Stimulated activated naive CD8-positive, alpha-beta T cell treated with anti-CD3 and anti-CD28 coated beads, Interleukin-15, Interleukin-2, amounts not matched to agents 100 U/mL and 50 U/mL, for 24 hours (primary cell): ENCODE measurements at places on chromosomes 12 and 14.

DNA sequence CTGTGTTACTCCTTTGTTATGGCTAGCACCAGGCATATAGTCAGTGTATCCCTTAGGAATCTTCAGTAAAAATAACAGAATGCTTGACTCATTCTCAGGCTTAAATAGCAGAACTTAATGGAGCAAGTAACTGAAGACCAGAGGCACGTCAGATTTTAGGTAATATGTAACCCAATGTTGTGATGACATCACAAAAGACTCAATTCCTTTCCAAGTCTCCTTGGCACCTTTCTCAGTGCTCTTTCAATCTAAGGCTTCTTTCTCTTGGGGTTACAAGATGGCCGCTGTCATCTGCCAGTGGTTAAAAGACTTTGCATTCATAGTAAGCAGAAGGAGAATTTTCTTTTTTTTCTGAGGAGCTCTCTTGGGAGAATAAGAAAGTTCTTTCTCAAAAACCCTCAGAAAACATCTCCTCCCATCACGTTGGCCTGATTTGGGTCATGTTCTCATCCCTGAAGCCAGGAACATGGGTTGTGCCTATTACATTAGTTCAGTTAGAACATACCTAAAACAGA, 33.4 kb upstream of the DCN start:
- no peak for DNase-seq

- DNase-seq = no peak
Measured at GRCh38 chr12:106493531-106493930, 89.3 kb upstream of the RFX4 start.

GRCh38 chr14:99633918-99634317, 11.0 kb upstream of the HHIPL1 start:
- no peak for DNase-seq

GRCh38 chr14:76331328-76332011, 44.5 kb upstream of the ESRRB start:
- DNase-seq = no peak

DNA sequence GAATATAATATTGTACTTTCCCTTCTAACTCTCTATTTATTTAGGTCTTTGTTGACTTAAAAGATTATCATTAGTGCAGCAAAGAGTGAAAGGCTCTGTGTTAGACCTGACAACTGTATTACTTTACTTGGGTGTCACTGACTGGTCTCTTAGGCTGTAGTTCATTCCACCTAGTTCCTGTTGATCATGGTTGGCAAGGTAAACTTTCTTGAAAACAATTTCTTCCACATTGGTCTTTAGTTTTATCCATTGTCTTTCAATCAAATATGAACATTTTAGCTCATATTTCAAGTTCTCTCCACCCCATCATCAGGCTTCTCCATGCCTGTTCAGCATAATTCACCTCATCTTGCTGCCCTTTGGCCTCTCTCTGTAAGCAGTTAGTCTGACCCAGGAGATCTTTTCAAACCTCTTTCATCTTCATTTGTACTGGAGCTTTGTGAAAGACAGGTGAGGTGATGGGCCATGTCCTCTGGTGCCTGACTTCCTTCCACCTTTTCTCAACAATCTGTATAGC, 32.1 kb upstream of the PPM1H start:
- DNase-seq = no peak

DNA sequence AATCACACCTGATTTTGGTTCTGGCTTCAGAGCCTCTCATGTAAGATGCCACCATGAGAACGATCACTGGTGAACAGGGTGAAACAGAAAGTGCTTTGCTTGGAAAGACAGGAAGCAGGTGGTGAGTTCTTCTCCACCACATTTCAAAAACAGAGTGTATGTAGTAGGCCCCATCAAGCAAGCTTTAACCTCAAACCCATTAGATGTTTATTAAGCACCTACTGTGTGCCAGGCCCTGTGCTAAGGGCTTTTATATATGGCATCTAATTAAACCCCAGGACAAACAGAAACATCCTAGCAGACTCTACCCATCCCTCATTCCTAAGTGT, 47.8 kb upstream of the MED13L start:
- no peak for DNase-seq

GRCh38 chr14:75138492-75138891, 11.6 kb upstream of the NEK9 start:
- DNase-seq = no peak

- no peak for DNase-seq
Measured at GRCh38 chr12:127998988-127999387, 268.0 kb upstream of the TMEM132C start.

- no peak for DNase-seq
Measured at GRCh38 chr12:13208533-13209435, 12.3 kb downstream of the EMP1 start.

GRCh38 chr14:91310606-91311283, 66.2 kb upstream of the GPR68 start:
- no peak for DNase-seq

DNA sequence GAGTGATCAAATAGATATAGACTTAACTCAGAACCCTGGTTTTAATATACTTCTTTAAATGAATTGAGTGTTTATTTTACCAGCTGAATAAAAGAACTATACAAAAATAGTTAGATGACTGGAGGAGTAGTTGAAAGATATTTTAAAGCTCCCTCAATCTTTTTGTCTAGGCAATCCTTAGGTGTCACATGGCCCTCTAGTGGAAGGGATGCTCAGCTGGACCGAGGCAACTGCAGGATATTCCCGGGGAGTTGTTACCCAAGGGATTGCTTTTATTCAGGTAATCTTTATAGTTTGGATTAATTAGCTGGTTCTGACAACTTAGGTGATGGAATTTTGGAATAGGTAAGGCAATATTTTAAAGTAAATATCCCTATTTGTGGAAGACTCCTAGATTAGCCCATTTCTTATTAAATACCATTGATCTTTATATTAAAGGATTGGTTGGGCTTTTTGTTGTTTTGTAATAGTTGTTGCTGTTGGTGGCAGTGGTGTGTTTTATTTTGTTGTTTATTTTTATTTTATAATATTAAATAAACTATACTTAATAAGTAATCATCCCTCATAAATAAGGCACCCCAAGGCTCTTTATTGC, 57.1 kb downstream of the ZDHHC17 start:
- DNase-seq = no peak

DNA sequence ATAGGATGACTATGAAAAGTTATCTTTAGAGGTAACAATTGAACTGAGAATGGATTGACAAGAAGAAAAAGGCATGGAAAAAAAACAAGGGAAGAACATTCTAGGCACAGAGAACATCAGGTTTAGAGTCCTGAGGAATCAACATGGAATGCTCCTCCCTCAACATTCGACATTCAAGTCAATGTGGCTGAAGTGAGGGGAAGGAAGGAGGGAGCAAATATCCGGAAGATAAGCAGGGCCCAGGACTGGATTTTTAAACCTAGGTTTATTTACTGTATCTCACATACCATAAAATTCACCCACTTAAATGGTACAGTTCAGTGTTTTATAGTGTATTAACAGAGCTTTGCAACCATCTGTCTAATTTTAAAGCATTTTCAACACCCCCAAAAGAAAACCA, 9.6 kb upstream of the CCER1 start:
- no peak for DNase-seq

GRCh38 chr12:15355766-15356165, 33.5 kb downstream of the PTPRO start:
- DNase-seq = no peak

GRCh38 chr14:81028461-81028860, 73.0 kb downstream of the TSHR start:
- no peak for DNase-seq

GRCh38 chr12:32158525-32158924, 51.9 kb downstream of the BICD1 start:
- DNase-seq = no peak

DNA sequence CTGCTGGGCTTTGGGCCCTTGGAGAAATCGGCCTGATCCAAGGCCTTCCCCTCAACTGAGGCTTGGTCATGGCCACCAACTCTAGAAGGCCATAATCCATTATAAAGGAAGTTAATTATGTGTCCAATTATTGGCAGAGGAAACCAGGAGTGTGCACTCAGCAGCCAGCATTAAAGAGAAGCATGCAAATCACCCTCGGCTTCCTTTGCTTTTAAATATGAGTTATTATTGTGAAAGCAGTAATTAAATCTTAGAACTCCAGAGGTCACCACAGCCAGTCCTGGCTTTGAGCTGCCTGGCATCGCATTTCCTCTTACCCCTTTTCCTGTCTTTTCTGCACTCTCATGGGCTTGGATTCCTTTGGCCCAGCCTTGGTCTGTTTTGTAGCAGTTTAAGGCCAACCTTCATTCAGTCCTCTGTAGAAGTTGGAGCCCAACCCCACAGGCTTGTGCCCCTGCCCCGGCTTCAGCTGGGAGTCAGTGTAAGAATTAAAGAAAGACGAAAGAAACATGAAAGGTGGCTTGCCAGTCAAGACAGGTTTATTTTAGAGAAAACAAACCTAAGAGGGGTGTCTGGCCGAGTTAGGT, 14.7 kb upstream of the KRT86 start:
- no peak for DNase-seq

DNA sequence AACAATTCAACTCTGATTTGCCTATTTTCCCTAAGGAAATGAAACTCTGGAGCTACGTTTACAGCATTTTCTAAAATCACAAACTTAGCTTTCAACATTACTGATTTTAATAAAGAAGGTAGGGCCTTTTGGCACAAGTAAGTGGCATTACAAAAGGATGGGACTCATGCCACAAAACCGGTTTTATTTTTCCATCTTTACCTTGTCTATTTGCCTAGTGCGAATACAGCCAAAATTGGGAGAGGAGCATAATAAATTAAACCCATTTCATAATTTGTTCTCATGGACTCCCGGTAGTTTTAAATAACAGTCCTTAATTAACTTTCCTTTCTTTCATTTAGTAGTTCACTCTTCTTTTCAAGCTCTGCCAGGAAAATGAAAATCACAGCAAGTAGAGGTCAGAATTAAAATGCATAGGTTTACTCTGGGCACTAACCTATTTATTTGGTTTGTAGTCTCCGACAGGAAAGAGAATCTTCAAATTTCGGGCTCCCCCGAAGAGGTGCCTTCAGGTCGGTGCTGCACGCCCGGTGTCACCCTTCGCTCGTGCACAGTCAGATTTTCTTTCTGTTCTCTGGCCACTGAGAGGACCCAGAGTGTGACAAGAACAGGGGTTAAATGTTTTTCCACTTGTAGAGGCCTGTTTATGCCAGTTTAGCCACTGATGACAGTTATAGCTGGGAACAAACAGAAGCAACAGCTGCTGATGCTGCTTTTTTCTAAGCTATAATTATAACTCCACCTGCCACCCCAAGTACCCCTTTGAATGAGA, at the start of gene BEST3:
Gene BEST3 (minus strand): TSS at position 535 of the 772 bp plus-strand sequence. CDS start 1,505 bp downstream, outside the sequence.
- DNase-seq = no peak

DNA sequence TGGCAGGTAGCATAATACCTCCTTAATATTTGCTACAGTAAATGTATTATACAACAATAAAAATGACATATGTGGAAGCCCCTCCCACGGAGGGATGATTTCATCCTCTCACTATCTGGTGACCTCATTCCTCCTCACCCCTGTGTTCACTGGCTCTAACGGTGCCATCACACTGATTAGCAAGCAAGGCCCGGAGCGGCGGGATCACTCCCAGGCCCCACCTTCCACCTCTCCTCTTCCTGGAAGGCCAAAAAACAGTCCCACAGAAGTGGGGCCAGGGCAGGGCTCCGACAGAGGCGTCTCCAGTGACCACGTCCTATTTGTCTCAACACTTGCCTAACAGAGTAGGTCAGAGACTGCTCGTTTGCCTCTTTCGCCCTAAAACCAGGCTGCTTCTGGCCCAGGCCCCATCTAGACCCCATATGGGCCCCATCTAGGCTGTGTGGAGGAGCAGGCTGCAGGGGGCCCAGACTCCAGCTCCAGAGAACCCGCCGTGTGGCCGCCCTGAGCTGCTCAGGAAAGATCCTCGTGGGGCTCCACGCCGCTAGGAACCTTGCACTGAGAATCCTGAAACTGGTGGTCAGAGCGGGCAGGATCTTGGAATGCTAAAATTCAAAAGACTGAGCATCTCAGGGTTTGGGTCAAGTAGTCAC, 3.7 kb downstream of the SELPLG start:
- DNase-seq = peak; percentile 70

GRCh38 chr14:50947446-50947845, 3.2 kb upstream of the PYGL start:
- no peak for DNase-seq

GRCh38 chr12:132559652-132560363, 50.6 kb downstream of the LRCOL1 start:
- DNase-seq = peak; percentile 56

GRCh38 chr12:68291396-68292036, 38.1 kb upstream of the IL22 start:
- no peak for DNase-seq

DNA sequence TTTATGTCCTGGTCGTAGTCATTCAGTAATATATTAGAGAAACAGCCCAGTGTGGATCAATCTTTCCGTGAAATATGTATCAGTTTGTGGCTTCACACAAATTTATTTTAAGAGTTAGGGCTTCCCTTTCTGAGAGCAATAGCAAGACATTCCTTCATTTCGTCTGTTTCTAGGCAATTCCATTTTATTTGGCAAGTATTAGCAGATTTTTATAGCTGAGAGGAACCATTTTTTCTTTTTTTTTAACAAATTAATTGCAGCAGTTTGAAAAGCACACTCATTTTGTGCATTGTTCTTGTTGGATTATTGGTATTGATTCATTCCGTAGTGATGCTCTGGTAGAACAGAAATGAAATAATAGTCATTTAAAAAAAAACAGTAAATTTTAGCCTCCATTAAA, 132.9 kb downstream of the SRGAP1 start:
- no peak for DNase-seq

GRCh38 chr14:99749763-99750715, 43.2 kb upstream of the EML1 start:
- DNase-seq = no peak

DNA sequence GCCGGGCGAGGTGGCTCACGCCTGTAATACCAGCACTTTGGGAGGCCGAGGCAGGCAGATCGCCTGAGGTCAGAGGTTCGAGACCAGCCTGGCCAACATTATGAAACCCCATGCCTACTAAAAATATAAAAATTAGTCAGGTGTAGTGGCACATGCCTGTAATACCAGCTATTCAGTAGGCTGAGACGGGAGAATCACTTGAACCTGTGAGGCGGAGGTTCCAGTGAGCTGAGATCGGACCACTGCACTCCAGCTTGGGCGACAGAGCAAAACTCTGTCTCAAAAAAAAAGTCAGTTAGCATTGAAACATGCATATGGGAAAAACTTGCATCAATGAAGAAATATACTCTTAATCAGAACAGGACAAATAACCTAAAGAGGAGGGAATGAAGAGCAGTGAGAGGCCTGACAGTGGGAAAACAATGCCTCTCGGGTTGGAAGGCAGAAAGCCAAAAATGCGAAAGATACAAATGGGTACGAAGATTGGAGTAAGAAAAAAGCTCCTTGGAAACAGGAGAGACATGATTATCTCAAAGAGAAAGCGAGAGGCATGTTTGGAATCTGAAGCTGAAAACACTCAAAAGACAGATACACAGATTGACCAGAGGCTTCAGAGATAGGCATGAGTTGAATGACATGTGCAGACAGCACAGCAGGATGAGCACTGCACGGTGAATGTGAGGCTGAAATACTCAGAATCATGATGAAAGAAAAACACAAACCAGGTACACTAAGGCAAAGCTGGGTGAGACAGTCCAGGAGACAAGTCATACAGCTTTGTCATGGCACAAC, 30.6 kb downstream of the RESF1 start:
- DNase-seq = no peak
